ENCODE measurements at places on chromosomes 2 and 18.
A peak's percentile ranks its signal among the peaks of the same experiment; 100 is the strongest.

- no peak for DNase-seq
These were observed 189.7 kb downstream of the PID1 start for GRCh38 chr2:229081411-229081810.

GRCh38 chr18:59718108-59718463 is 20.9 kb upstream of the CCBE1 start:
- DNase-seq = no peak

DNA sequence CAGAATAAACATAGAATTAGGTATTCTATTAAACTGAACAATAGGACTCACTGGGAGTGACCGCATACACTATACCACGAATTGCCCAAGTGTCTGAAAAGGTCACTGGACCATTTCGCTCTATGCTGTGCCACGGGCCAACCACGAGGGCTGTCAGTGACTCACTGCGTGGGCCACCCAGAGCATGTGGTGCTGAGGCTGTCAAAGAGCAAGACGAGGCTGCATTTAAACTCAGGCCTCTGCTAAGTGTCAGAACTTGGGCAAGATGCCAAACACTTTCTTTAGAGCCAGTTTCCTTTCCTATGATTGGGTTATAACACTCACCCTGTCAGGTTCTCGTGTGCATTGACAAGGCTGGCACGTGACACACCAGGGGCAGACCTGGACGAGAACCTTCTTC is 97.5 kb downstream of the SH3YL1 start:
- no peak for DNase-seq

DNA sequence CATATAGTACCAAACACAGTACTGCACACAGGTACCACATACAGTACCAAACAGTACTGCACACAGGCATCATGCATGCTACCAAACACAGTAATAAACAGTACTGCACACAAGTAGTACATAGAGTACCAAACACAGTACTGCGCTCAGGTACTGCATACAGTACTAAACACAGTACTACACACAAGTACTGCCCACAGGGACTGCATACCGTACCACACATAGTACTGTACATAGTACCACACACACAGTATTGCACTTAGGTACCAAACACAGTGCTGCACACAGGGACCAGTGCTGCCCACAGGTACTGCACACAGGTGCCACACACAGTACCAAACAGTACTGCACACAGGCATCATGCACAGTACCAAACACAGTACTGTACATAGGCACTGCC is 74.9 kb downstream of the ZNF236 start:
- no peak for DNase-seq

GRCh38 chr2:8149985-8150539 is 531.8 kb upstream of the ID2 start:
- no peak for DNase-seq

GRCh38 chr2:202039278-202040078 is 5.8 kb downstream of the FZD7 start:
- no peak for DNase-seq

DNA sequence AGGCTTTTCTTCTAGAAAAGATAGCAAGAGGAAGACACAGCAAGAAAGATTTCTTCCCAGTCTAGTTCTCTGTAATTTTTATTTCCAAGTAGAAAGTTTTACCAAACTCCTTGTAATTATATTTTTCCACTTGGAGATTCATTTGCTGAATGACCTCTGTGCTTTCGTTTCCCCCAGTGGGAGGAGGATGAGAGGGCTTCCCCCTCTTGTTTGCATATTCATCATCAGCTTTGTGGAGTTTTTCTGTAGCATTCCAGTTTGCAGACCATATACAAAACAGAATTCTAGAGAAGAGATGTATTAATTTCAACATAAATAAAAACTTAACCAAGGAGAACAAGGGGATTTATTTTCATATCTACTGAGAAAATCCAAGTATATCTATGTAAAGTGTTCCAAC is 51.3 kb downstream of the RMDN2 start:
- DNase-seq = no peak

DNA sequence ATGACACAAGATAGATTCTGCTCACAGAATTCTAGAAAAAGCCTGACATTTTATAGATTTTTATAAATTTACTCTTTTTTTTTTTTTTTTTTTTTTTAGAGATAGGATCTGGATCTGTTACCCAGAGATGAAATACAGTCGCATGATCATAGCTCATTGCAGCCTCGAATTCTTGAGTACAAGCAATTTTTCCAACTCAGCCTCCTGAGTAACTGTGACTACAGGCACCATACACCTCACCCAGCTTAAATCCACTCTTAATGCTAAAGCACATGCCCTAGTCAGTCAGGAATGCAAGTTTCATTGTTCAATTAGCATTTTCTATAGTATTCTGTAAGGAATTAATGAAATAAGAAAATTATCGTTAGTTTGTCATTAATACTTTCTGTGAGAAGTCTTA is 32.1 kb upstream of the WDR75 start:
- no peak for DNase-seq

GRCh38 chr2:124327303-124327702 is 302.2 kb downstream of the CNTNAP5 start:
- no peak for DNase-seq

DNA sequence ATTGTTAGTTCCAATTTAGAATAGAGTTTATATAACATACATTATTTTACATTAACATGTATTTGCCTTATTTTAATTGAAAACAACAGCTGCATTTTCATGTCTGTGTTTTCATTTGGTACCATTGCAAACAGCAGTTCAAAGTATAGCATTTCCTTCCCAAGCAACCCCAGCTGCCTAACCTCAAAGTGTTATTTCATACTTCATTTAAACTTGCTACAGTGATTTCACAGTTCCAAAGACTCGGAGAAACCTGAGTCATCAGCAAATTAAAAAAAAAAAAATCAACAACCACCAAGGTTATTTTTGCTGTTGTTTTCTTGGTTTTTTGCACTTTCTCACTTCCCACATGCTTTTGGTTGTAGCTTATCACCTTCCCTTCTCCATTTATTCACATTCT is 236.5 kb upstream of the SPHKAP start:
- no peak for DNase-seq

DNA sequence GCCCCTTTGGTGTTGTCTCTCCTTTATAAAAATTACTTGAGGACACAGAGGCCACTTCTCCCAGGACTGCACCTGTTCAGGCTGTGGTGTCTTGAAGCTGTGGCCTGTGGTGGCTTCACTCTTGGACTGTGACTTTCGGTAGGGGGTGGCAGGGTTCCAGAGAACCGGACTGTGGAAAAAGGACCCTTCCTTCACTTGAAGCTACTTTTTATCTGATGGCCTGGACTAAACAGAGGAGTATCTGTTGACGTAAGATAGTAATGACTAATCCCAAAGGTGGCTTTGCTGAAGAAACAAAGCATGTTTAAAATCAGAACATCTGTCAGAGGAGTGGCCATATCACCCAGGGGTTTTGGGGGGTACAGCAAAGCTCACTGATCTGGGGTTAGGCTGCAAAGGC is 60.8 kb downstream of the CENPO start:
- DNase-seq = no peak

DNA sequence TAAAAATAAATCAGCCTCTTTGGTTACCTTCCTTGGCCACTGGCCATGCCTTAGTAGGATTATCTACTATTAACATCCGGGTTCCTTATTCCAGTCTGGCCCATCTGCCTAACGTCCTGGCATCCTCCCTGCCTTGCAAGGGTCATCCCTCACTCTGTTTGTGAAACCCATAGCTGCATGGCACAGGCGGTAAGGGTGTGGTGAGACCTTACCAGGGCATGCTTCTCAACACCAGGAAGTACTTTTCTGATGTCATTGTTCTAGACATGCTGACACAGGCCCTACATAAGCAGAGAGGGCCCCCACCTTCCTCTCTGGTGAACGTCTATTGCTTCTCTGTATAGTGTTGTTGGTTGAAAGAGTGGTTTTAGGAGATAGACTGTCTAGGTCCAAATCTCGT is 296.8 kb upstream of the SPRED2 start:
- DNase-seq = no peak

DNA sequence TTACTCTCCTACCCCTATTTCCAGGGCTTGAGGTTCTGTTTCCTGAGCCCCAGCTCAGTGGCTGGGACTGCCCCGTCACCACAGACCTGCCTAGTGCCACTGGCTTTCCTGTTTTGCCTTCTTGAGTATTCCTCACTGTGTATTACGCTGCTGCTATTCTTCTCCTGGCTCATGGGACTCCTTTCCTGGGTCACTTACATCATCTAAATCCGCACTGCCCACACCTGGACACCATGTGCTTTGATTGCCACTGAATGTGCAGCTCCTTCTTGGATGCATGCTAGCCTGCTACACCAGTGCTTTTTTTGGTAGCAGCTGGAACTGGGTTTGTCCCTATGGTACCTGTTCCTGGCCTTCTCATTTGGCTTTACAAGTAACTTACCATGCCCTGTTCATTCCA is 96.6 kb upstream of the PTPRM start:
- no peak for DNase-seq

DNA sequence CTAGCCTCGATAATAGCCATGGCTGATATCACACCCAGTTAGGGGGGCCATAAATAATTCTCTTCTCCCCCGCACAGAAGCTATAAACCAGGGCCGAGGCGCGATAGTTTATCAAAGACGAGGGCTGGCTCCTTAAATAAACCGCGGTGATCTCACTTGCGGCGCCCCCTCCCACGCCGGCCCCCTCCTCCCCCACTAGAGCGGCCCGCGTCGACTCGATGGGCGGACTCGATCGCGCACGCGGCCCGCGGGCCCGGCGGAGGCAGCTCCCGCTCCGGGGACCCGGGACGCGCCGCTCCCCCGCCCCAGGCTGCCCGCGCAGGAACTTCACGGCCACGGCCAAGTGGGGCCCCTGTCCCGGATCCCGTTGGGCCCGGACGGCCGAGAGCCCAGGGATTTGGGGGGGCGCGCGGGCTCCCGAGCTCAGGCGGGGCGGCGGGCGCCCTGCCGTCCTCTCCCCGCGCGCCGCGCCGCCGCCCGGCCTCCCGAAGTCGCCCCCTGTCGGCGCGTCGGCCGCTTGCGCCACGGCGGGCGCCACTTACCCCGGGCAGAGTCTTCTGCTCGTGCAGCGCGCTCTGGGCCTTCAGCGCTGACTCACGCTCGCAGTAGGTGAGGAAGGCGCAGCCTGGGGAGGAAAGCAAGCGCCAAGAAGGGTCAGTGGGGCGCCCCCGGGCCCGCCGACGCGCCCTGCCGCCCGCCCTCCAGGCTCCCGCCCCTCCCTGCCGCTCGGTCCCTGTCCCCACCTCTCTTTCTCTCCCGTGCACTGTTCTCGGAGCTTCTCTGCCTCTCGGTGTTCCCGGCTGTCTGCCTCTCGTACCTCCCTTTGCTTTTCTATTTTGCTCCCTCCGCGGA is 80.4 kb downstream of the CELF4 start:
- peak; percentile 80 for DNase-seq

DNA sequence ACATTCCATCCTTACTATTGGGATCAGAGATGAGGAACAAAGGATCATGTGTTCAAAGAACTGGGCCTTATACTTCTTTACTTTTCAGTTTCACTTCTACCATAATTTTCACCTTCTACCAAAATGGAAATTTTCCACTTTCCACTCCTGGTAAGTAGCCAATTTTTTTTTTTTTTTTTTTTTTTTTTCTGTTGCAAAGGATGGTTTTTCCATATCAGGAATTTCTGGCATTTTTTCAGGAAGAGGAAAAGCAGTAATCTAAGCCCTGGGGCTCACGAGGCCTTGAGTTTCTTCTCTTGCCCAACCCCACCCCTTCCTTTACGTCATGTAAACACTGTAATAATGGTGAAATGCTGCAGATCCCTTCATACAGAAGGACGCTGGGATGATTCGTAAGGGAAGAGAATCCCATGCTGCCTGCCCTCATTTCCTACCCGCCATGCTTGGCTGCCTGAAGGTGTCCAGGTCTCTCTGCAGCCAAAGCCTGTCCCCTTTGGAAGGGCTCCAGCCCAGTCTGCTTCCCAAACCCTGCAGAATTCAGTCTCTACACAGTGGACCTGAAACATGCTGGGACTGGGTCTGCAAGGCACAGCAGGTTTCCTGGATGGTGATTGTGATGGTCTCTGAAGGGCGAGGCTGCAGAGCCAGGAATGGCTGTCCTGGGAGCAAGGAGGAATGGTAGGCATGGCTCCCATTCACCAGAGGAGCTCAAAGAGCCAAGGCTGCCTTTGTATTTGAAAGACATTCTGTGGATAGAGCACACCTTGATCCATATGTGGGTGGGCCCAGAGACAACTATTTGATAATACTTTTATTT is 57.0 kb downstream of the EFR3B start:
- no peak for DNase-seq

- DNase-seq = peak; percentile 61
These were observed 26.0 kb downstream of the DGKD start for GRCh38 chr2:233380132-233380895.

- no peak for DNase-seq
These were observed 48.5 kb upstream of the SLC3A1 start for GRCh38 chr2:44226753-44227152.

DNA sequence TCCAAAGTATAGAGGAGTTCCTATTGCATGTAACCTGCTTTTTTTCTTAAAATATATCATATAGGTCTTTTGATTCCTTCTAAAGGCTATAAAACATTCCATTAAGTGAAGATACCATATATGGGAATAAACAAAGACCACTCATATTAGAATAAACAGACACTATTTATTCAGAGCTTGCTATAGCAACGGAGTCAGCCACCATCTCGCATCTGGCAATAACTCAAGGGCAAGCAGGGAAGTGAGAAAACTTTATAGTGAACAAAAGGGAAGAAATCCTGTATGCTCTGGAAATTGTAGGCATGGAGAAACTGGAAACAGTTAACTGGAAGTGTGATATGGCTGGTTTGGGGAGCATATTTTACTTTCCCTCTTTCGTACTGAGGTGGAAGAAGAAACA is 301.9 kb downstream of the PTH2R start:
- no peak for DNase-seq

DNA sequence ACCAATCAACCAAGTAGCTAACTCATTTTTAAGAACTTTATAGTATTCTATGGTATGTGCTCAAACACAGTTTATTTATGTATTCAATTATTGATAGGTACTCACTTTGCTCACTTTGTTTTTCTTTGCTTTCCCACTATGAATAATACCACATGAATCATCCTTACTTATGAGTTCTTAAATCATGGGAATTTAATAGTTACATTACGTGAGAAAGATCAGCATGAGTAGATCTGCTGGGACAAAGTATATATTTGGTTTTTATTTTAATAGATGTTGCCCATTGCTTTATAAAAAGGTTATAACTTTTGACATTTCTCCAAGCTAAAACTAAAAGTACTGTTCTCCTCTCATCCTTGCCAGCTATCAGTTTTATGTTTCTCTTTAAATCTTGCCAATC is 390.7 kb downstream of the LRATD1 start:
- no peak for DNase-seq

GRCh38 chr2:65044097-65044735 is 12.0 kb upstream of the CEP68 start:
- DNase-seq = no peak

GRCh38 chr18:62875323-62875722 is 160.0 kb downstream of the PHLPP1 start:
- DNase-seq = no peak

DNA sequence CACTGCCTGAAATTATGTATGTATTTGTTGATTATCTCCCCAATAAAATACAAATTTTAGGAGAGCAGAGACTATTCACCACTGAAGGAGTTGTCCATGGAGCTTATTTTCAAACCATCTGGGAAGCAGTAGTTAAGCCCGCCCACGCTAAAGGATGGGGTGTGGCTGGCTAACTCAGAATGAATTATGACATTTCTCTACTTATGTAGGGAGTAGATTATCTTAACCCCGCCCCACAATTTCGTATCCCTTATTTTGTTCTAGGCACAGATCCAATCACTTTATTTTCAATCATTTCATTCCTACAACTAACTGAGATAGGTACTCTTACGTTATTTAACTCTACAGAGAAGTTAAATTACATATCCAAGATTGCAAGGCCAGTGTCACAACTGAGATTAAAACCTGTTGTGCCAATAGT is 1.4 kb upstream of the LAPTM4A start:
- DNase-seq = peak; percentile 57

All from D341Med (cell line).